ENCODE measurements at places on chromosomes 12 and 14.
A peak's percentile ranks its signal among the peaks of the same experiment; 100 is the strongest.

GRCh38 chr12:108696996-108697290, 34.4 kb downstream of the CORO1C start:
- DNase-seq = no peak

DNA sequence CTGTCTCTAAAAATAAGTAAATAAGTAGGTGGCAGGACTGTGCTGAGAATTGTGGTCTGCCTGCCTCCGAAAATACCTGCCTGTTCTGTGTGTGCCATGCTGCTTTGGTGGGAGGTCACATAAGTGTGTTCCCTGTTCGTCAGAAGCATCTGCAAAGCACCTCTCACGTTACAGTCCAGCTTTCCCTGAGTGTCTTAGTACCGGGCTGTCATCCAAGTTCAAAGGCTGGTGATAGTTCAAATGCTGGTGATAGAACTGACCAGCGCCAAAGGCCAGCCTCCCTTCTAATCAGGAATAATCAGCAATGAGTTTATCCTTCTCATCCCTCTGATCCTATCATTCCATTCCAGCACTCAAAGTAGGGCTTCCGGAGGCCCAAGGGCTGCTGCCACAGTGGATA, 5.6 kb downstream of the CABP1 start:
- no peak for DNase-seq

DNA sequence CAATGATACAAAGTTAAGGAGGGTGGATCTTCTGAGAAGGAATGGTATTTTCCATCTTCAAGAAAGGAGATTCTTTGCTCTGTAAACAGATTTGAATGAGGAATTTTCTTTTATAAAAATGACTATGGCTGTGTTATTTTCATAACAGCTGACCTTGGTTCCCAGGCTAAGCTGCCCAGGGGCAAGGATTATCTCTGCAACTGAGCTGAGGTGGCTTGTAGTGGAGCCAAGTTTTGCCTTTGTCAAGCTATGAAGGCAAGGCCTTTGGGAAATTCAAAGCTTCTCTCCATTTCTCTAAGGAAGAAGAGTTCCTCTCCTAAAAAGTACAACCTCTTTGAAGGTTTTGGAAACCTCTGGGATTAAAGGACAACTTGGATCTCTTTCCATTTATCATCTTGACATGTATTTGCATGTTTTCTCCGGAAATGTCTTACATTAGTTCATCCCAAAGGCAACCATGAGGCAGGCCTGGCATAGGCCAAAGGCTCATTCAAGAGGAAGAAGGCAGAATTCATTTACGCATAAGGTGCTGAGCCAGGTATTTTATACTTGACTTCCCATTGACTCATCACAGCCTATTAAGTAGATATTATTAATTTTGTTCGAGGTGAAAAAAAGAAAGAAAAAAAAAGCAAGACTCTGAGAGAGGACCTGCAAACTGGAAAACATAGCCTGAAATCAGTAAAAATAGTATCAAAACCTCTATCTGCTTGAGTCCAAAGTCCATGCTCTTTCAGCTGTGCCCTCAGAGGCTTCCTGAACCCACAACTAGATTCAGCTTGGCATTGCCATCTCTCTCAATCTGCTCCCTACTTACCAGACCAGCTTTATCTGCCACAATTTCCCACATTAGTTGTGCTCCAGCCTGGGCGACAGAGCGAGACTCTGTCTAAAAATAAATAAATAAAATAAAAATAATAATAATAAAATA, 24.0 kb upstream of the CKAP4 start:
- DNase-seq = no peak

- DNase-seq = no peak
Observed at GRCh38 chr12:25997201-25997963, 38.9 kb downstream of the RASSF8 start.

DNA sequence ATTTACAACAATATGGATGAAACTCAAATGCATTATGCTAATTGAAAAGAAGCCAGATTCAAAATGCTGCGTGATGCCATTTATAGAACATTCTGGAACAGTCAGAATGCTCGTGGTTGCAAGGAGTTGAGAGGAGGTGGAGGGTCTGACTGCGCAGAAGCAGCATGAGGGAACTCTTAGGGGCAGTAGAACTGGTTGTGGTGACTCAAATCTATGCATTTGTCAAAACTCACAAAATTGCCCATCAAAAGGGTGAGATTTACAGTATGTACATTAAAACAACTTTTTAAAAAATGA, 113.7 kb upstream of the PDZRN4 start:
- no peak for DNase-seq

GRCh38 chr14:68842298-68842697, 49.4 kb upstream of the ZFP36L1 start:
- no peak for DNase-seq

- DNase-seq = peak; percentile 72
Observed at GRCh38 chr14:75578102-75578785, at the start of gene FLVCR2. FLVCR2 (plus strand) TSS chr14:75578620; CDS start chr14:75578973, 353 bp downstream.

DNA sequence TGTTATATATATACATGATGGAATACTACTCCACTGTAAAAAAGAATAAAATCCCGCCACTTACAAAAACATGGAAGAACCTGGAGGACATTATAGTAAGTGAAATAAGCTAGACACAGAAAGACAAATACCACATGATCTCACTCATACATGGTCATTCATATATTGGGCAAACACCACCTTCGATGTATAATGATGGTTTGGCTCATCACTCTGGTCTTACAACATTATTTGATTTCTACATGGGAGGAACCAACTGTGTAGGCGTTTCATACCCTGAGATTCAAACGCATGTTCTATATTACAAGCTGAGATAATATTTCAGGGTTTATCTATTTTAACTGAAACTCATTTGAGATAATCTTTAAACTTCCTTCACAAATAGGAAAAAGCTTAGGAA, 48.3 kb downstream of the ABCD2 start:
- no peak for DNase-seq

- peak; percentile 5 for DNase-seq
Observed at GRCh38 chr12:12032260-12032791, 38.4 kb upstream of the BCL2L14 start.

DNA sequence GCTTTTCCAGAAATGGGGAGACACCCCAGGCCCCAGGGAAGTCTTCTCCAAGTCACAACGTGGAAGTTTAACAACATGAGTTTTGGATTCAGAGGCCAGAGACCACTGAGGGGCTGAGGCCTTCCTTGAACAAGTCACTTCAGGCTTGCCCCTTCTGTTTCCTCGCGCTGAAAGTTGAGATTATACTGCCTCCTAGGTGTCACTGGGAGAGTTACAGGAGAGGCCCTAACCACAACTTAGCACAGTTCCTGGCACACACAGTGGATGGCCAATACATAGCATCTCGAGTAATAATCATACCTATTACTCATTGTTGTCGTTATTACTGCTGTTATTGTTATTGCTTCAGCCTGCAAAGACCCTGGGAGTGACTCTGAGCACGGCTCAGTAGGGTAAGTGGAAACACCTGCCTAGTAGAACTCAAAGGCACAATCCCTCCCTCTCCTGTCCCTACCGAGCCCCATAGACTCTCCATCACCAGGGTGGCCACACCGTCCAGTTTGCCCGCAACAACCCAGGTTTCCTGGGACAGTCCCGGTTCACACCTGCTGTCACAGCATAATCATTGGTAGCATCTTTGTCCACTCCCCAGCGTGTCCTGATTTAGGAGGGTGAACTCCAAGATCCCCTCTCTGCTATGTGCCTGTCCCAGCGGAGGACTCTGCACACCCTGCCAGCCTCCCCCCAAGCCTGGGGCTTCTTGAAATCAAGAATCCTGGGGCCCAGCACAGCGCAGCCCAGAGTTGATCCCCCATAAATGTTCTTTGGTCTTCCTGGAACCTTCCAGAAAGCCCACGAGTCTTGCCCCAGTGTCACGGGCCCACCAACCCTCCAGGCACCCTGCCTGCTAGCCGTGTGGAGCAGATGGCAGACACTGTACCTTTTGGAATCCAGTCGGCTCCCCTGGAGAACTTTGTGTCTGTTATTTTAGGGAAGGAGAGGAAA, 85.0 kb downstream of the SYNE3 start:
- no peak for DNase-seq

- DNase-seq = no peak
Observed at GRCh38 chr14:43548368-43548767, 958.7 kb downstream of the FSCB start.

DNA sequence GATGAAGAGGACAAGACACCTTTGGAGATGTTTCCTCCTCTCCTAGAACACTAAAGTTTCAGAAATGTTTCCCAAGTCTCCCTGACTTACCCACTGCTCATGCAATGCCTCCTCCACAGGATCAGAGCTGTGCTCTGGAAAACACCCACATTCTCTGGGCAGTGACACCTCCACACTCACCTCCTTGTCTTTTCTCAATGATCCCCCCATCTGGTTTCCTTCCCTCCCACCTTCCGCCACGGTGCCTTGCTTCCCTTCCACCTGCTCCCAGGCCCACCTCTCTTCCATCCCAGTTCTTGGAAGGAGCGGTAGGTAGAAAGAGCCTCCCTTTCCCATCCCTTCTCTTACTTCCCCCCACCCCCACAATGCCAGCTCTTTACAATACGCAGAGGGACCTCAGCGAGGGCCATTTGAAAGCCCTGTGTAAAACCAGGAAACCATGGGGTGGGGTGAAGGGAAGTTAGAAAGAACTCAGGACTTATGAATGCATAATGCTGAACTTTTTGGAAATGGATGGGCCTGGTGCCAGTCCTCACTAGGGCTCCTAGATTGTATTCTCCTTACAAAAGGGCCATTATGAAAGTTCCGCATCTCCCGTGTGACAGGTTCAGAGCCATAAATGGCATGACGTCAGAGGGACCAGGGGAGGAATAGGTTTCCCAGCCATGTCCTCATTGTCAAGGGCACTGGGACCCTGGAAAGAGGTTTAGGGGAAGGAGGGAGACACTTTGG, 12.8 kb downstream of the FBLN5 start:
- no peak for DNase-seq

- DNase-seq = no peak
Observed at GRCh38 chr12:88993651-88994050, 358.6 kb downstream of the DUSP6 start.

DNA sequence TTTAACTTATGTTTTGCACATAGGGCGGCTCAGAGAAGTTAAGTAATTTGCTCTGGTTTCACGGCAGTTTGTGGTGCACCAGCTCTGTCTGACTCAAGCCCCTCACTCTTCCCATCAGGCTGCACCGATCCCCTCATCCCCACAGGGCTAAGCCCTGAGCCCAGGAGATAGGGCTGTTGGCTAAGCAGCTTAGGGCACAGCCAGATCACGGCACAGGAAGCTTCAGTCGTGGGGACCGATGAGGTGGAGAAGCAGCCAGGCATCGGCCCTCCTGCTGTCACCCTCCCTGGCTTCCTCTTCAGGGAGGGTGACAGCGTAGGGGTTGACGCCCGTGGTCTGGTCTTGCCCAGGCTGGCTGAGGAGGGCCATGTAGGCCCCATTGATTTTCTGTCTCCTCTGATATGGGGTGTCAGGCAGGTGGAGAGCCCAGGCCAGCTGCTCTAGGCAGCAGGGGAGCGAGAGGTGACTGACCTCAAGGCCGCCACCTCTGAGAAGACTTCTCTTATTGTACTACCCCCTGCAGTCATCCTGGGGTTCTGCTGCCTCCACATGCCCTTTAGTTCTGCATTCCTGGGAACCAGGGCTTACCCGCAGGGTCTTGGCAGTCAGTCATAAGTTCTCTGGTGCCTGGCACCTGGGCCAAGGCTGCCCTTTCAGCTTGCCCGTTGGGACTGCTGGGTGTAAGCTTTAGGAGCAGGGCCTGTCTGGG, 166.4 kb downstream of the TSPAN9 start:
- DNase-seq = no peak

GRCh38 chr12:93741659-93742109, 64.5 kb downstream of the CRADD start:
- DNase-seq = no peak

DNA sequence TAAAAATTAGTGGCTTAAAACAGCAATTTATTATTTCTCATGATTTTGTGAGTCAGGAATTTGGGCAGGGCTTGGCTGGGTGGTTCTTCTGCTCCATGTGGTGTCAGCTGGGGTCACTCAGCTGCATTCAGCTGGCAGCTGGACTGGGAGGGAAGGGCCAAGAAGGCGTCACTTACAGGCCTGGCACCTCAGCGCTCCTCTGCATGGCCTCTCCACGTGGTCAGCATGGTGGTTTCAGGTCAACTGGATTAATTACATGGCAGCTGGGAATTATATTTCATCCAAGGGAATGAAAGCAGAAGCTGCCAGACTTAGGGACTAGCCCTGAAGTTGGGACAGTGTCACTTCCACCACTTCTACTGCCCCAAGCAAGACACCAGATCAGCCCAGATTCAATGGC, 27.5 kb upstream of the IRF2BPL start:
- no peak for DNase-seq

- DNase-seq = no peak
Observed at GRCh38 chr12:779745-780734, 27.7 kb downstream of the WNK1 start.

DNA sequence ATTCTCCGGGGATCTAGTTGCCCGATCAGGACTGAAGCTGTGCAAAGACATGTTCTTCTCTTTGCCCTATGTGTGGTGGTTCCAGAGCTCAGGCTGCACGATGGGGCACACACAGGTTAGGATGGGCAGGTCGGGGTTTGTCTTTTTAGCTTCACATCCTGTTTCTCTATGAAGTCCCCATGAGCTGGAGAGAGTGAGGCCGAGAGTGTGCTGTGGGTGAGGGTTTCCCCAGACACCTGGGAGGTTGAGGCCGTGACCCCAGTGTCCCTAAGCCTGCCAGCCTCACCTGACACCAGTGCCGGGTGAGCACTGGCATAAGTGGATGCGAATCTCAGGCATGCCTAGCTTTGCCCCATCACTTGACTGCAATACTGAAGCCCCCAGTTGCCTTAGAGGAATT, 32.9 kb upstream of the IGF1 start:
- DNase-seq = no peak

- no peak for DNase-seq
Observed at GRCh38 chr12:107435520-107435919, 250.1 kb upstream of the PWP1 start.

DNA sequence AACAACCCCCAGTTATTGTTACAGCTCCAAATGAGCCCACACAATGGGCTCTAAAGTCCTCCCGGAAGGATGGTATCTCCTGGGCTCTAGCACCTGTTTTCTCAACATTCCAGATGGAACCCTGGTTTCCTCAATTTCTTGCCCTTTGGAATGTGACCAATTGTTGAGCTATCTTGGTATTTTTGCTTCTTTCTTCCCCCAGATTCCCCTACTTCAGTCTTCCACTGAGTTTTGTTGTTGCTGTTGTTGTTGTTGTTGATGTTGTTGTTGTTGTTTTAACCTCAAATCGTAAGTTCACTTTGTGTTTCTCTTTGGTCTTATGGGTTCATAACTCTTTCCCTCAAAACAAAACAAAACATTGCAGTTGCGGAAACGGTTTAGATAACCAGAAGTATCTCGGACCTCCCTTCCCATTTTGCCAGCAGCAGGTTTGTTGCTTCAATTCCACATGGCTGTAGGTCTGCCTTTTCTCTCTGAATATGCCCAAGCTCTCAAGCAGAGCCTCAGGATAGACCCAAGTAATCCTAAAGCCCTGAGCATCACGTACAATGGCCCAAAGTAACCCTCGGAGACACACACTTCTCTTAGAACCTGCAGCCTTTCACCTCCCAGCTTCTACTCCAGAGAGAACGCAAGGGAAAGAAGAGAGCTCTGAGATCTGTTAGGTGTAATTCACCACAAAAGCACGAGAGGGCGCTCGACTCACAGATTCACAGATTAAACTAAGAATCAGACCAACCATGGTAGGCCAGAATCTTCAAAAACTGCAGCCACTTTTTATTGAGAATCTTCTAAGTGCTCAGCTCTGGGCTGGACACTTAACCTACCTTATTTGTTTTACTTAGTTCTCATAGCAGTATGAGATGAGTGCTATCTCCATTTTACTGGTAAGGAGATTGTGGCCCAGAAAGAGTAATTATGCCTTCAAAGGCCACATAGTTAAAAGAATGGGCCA, 1.0 kb upstream of the DDX23 start:
- DNase-seq = peak; percentile 80
